ENCODE measurements at places on chromosomes 6 and 20.

- DNase-seq: no peak
Measured at GRCh38 chr20:20737158-20737557, 24.7 kb upstream of the RALGAPA2 start.

DNA sequence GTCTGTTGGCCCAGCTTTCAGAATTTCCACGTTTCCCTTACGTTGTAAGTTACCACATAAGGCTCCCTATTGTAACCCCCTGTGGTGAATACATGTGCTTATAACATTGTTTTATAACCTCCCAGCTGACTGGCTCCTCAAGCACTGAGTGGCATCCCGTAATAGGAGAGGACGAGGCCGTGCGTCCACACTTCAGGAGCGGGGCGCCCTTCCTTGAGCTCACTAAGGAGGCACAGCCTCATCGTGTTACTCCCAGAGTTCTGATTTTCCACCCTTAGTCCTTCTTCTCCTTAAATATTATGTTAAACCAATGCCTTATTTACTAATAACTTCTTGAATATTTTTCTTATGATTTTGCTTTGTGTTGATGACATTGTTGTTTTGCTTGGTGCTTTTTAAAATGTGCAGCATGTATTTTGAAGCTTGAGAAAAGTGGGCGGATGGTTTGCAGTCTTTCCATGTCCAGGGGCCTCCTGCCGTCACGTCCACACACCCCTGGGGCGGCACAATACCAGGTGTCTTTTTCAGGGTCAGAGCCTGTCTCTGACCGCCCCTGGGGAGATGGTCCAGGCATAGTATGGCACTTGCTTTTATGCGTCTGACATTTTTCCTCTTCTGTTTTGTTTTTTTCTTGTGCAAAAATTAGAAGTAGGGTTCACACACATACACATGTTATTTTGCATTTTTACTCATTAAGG, 181.8 kb downstream of the DLL1 start:
- DNase-seq: no peak

- no peak for DNase-seq
Measured at GRCh38 chr20:17394411-17394810, 136.8 kb downstream of the BFSP1 start.

DNA sequence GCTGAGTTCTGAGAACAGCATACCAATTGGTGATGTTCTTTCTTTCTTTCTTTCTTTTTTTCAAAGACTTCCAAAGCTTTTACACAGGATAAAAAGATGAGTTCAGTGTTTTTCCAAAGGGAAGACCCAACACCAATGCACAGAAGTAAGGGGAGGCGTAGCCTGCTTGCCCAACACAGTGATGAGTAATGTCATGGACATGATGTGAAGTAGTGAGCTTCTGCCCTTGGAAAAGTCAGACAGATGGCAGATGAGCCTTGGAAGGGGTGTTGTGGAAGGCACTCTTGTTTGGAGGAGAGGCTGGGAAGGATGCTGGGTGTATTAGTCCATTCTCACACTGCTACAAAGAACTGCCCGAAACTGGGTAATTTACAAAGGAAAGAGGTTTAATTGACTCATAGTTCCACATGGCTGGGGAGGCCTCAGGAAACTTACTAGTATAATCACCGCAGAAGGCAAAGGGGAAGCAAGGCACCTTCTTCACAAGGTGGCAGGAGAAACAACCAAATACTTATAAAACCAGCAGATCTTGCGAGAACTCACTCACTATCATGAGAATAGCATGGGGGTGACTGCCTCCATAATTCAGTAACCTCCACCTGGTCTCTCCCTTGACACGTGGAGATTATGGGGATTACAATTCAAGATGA, 12.6 kb downstream of the LRP11 start:
- DNase-seq: no peak

DNA sequence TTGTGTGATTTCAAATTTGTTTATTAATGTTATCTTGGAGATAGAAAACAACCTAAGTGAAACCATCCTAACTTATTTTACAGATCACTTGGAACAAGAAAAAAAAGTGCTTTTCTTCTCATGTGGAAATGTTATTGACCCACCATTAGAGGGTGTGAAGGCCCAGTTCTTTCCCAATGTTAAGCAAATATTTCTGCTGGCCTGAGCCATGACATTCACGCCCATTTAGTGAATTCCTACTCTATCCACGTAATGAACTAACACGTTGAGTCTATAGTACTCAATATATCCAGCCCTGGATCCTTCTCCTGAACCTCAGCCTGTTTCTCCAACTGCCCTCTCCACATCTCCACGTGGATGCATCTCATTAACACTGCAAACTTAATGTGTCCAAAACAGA, 180.6 kb upstream of the ZFP64 start:
- DNase-seq: no peak

DNA sequence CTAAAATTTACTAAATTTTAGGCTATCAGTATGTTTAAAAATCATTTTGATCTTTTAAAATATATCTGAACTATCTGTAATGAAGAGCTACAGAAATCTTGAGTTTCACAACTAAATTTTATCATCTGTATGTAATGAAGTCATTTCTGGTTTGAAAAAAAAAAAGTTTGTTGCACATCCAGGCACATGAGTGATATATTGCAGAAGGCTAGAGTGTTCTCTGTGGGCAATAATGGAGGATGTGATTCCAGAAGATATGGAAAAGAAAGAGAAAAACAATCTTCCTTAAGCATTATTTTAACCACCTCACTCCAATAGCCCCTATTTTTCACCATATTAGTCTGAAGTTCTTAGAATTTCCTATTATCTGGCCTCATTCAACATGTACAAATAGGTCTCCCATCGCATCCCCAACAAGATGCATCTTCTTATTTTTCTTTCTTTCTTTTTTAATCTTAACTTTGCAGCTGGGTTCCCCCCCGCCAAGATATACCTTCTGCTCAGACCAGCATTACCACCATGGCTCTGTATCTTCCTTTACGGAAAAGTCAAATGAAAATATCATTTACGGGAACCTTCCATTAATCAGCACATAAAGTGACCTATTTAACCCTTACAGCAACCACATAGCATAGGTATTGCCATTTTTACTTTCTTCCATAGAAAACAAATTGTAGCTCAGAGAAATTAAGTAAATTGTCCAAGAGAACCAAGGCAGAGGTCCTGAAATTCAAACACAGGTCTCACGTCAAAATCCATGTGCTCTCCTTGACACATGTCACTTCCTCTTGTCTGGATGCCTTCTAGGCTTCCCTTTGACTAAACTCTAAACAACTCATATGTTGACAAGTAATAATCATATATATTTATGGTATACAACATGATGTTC, 116.9 kb downstream of the KIF13A start:
- no peak for DNase-seq

DNA sequence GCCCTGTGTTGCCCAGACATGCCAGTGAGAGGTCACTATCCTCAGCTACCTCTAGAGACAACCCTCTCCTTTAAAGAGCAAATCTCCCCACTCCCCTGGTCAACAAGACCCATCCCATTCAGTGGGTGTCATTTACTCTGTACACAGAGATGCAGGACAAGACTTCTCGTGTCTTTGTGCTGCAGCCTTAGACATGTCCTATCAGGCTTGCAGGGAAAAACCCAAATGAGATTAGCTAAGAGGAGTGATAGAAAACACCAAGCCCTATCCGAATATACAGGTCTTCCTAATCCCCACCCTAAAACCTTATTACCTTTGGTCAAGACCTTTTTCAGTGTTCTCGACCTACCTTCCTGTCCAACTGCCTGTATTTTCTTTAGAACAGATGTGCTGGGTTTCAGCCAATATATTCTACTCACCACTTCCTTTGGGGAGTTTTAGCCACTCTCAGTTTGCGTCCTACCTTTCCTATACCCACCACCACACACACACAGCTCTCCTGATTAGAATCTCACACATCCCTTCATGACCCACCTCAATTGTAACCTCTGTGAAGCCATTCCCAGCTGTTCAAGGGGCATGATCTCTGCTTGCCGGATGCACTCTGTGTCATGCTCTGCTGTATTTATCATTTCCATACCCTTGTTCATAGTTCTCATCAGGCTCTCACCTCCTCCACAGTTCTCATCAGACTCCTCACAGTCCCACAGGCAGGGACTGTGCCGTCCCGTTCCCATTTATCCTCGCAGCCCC, 39.7 kb downstream of the TRAM2 start:
- DNase-seq: no peak

DNA sequence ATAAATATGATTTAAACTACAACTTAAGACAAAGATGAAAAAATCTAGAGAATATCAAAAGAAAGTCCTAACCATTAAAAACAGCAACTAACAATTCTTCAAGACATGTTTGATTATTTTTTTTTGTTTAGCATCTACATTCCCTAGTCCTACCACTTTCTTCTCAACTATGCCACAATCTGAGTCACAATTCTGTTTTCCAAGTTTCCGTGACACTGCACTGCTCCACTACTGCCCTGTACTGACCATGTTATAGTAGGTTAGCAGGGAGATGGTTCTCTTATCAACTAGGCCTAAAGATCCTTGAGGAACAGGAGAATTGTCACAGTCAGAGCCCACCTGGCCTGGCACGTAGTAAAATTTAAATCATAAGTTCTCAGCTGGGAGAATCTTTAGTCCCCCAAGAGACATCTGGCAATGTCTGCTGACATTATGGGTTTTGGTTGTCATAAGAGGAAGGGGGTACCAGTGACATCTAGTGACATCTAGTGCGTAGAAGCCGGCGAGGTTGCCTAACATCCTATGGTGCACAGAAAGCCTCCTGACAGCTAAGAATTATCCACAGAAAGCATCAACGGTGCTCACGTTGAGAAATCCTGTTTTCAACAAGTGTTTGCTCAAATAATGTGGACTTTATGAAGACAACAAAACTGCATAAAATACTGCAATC, 100.5 kb downstream of the PDE10A start:
- DNase-seq: no peak

GRCh38 chr6:117955684-117956256, 48.7 kb downstream of the SLC35F1 start:
- no peak for DNase-seq

- no peak for DNase-seq
Measured at GRCh38 chr20:14657266-14658005, 320.0 kb upstream of the FLRT3 start.

DNA sequence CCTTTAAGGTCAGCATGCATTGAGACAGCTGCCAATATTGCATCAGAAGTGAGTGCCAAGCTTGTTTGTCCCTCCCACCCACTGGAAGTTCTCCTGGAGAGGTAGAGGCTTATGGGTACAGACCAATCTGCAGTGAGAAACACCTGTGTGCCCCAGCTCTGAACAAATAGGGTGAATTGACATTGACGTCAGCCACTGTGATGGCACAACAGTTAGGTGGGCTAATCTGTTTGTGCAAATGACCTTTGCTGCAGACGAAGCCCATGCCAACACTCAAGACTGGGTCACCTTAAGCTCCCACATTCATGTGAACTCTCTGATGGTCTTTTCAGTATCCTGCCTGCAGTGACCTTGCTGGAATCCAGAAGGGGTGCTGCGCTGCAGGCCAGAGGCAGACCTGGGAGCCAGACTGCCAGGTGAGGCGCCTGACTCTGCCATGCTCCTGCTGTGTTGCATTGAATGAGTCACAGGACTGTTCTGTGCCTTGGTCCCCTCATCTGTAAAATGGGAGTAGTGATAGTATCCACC, 99.9 kb downstream of the ALDH8A1 start:
- DNase-seq: no peak

GRCh38 chr20:34052414-34052813, 58.7 kb downstream of the RALY start:
- DNase-seq: no peak

- DNase-seq: no peak
Measured at GRCh38 chr6:28105245-28105639, 19.2 kb upstream of the ZSCAN16 start.

- no peak for DNase-seq
Measured at GRCh38 chr6:131216246-131216645, 81.0 kb downstream of the AKAP7 start.

- DNase-seq: no peak
Measured at GRCh38 chr6:91166271-91167046, 579.6 kb upstream of the MAP3K7 start.

DNA sequence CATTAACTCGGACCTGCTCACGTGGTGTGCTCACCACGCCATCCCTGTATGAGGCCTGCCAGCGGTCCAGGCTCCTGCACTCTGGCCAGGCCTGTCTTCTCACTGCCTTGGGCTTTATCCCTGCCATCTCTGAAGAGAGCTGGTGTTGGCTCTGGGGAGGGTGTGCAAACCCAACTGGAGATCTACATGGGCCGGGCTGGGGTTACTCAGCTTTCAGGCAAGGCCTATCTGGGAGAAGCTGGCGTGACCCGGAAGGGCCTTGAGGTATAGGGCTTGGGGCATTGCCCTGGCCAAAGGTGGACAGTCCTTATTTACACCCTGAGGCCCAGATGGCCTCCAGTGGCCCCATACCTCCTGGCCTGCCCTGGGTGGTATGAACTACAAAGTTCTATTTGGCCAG, 5.0 kb downstream of the SLC29A1 start:
- DNase-seq: no peak

DNA sequence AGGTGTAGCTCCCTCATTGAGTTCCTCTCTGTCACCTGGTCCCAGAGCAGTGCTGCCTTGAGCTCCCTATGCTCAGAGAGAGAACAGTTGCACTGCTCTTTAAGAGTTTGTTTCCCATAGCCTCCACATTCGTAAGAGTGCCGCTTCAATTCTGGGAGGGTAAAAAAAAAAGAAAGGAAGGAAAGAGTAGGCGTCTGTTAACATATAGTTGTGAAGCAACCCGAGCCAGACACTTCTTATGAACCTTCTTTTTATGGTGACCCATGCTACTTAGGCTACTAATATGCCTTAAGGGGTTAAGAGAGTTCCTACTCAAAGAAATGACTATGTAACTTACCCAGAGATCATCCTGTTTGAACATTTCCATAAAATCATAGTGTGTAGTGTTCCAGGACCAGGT, 4.3 kb upstream of the ARG1 start:
- no peak for DNase-seq

DNA sequence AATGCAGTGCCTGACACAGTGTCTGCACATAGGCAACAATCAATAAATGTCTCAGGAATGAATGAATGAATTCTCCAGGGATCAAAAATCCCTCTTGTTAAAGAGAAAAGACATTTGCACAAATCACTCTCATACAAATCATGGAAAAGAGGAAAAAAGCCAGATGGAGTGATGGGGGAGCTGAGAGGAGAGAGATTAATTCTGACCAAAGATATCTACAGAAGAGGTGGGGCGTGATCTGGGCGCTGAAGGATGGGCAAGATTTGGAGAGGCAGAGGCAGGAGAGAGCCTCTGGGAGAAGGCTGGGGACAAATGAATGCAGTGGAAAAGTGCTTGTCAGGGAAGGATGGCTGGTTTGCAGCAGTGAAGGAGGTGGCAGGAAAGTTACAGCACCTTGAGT, 142.9 kb upstream of the BACH2 start:
- no peak for DNase-seq

All from iPS DF 19.7 (cell line).